MM.1S (cell line): ENCODE measurements at places on chromosomes 16 and 17.

GRCh38 chr17:37384560-37385149, 8.9 kb downstream of the C17orf78 start:
- DNase-seq: no peak

GRCh38 chr17:79335456-79335855, 260.8 kb downstream of the ENGASE start:
- no peak for DNase-seq

DNA sequence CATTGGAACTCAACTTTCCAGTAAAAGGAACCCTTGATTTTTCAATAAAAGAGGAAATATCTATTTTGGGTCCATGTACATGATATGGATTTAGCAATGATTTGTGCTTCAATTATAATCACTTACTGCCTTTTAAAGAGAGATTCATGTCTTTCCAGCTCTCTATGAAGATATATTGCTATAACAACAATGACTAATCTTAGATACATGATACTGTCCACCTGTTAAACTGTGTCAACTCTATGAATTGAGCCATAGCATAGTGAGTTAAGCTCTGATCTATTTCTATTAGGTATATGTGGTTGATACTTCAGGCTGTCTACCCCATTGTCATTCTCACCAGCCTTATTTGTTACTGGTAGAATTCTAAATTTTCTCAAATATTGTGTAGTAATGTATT, 15.0 kb upstream of the MPHOSPH6 start:
- no peak for DNase-seq

DNA sequence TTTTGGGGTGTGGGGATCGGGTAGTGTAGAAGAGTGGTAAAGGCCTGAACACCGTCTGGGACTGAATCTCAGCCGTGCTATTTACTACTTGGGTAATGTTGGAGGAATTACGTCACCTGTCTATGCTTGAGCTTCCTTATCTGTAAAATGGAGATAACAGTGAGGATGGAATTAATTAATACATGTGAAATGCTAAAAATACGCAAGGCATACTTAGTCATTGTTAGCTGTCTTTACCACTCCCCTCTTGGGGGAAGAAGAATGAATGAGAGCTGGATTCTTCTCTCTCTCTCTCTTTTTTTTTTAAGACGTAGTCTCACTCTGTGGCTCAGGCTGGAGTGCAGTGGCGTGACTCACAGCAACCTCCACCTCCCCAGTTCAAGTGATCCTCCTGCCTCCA, 41.1 kb upstream of the TANGO6 start:
- DNase-seq: no peak

GRCh38 chr16:49928176-49929041, 72.5 kb upstream of the ZNF423 start:
- DNase-seq: no peak
